ENCODE measurements at places on chromosomes 2 and 18. TPM values are rescaled to one million over a fixed set of nuclear protein-coding genes. Genes with fewer than 3 reads are reported as not detected.

- no peak for DNase-seq
Observed at GRCh38 chr2:235723811-235724465, 230.1 kb downstream of the AGAP1 start.

- peak; percentile 89 for DNase-seq
Observed at GRCh38 chr2:241804326-241805229, 4.4 kb upstream of the NEU4 start.

DNA sequence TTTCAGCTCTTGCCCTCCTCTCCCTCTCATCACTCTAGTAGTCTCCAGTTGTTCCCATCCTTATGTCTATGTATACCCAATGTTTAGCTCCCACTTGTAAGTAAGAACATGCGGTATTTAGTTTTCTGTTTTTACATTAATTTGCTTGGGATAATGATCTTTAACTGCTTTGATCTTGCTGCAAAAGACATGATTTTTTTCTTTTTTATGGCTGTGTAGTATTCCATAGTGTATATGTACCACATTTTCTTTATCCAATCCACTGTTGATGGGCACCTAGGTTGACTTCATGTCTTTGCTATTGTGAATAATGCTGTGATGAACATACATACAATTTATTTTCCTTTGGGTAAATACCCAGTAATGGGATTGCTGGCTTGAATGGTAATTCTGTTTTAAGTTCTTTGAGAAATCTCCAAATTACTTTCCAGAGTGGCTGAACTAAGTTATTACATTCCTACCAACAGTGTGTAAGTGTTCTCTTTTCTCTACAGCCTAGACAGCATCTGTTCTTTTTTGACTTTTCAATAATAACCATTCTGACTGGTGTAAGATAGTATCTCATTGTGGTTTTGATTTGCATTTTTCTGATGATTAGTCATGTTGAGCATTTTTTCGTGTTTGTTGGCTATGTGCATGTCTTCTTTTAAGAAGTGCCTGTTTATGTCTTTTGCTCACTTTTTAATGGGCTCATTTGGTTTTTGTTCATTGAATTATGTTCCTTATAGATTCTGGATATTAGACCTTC is 179.6 kb upstream of the SLC39A10 start:
- no peak for DNase-seq

The PID1 gene
- total RNA-seq = 48.2 TPM

DNA sequence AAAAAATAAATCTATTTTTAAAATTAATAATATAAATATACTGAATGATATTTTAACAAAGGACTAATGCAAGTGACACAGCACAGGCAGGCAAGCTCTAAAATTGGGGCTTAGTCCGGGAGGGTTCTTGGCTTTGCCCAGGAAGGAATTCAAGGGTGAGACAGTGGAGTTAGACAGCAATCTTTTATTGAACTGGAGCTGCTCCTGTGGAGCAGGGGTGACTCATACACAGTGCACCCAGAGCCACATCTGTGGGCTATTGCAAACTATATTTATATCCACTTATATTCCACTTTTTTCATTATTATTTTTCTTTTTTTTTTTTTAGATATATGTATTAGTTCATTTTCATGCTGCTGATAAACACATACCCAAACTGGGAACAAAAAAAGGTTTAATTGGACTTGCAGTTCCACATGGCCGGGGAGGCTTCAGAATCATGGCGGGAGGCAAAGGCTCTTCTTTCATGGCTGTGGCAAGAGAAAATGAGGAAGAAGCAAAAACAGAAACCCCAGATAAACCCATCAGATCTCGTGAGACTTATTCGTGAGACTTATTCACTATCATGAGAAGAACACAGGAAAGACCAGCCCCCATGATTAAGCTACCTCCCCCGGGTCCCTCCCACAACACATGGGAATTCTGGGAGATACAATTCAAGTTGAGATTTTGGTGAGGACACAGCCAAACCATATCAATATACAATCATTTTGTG is 437.1 kb downstream of the BCL11A start:
- no peak for DNase-seq

GRCh38 chr2:171652416-171652785 is 34.9 kb upstream of the DYNC1I2 start:
- no peak for DNase-seq

- no peak for DNase-seq
Observed at GRCh38 chr2:88615822-88616221, 11.4 kb downstream of the EIF2AK3 start.

GRCh38 chr18:23189768-23190661 is 54.7 kb downstream of the CABLES1 start:
- DNase-seq = no peak

The GPR35 gene
- total RNA-seq = 1.8 TPM

GRCh38 chr2:40348665-40349064 is 103.2 kb downstream of the SLC8A1 start:
- DNase-seq = no peak

- DNase-seq = no peak
Observed at GRCh38 chr18:74876630-74877243, 279.1 kb downstream of the ZNF407 start.

The DSC3 gene
- 0.52 TPM for total RNA-seq

The ID2 gene
- 149 TPM for total RNA-seq

DNA sequence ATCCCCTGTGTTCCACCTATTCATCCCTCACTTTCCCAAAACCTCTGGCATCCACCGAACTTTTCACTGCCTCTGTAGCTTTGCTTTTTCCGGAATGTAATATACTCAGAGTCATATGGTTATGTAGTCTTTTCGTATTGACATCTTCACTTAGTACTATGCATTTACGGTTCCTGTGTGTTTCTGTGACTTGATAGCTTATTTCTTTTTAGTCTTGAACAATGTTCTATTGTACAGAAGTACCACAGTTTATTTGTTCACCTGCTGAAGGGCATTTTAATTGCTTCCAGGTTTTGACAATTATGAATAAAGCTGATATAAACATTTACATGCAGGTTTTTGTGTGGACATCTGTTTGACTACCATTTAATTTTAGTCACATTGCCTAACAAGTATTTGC is 154.7 kb upstream of the DOK6 start:
- DNase-seq = no peak

GRCh38 chr2:97712693-97713295 is 582 bp upstream of the ZAP70 start:
- no peak for DNase-seq

The ORC4 gene
- 24.5 TPM for total RNA-seq

GRCh38 chr18:732371-732770 is 19.9 kb upstream of the ENOSF1 start:
- DNase-seq = no peak

The LINC00305 gene
- not detected for total RNA-seq

DNA sequence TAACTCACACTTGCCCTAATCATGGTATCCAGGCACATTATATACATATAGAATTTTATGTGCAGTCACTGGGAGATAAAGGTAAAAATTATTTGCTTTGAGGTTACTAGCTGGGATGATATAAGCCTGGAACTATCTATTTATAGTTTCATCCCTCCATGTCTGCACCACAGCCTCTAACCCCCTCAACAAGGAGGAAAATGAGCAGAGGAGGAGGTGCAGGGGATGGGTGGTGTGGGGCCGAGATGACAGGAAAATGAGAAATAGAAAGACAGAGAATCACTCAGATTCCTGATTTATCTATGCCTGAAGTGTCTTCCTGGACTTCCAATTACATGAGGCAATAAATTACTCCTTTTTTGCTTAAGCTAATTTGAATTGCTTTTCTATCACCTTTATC is 145.2 kb downstream of the PIK3C3 start:
- no peak for DNase-seq

The GAREM1 gene
- 11.6 TPM for total RNA-seq

DNA sequence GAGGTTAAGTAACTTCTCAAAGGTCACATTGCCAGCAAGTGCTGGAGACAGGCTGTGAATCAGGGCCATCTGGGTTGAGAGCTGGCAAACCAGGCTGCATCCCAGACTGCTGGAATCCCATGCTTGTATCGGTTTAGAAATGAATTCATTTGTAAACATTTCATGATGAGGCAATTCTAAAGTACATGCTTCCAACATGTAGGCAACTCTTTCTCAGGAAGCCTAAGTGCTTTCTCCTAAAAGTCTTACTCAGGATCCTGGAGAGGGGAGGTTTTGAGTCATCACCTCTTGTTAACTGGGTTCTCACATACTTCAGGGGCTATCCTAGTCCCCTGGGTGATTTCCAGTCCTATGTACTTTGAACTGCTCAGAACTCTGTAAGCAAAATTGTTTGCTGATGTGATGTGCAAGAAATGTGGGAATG is 416.5 kb downstream of the MEIS1 start:
- DNase-seq = no peak

DNA sequence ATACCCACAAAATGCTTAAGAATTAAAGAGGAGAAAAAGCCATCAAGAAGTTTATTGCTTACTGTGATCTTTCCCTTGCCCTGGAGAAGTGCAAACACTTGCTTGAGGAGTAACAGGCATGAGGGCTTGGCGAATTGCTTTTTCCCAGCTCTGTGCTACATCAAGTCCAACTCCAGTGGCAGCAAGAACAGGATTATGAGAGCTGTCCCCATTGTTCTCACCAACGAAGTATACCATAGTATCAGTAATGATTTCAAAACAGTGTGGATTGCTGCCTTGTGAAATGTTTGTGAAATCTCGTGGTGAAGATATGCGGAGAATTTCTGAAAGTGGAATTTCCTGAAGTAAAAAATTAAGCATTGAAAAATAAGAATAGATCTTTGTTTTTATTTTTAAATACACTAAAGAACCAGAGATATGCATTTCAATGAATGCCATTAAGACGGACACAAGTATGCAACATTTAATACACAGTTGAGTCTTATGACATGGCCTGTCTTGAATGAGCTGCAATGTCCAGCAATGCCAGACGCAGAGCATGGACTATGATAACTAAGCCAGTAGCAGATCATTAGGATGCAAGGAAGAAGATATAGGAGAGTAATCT is 43.0 kb downstream of the NDUFAF7 start:
- no peak for DNase-seq

The GCG gene
- total RNA-seq = not detected

GRCh38 chr2:55033921-55034320 is 16.3 kb downstream of the RTN4 start:
- no peak for DNase-seq

The LIMS4 gene
- total RNA-seq = 2.7 TPM

DNA sequence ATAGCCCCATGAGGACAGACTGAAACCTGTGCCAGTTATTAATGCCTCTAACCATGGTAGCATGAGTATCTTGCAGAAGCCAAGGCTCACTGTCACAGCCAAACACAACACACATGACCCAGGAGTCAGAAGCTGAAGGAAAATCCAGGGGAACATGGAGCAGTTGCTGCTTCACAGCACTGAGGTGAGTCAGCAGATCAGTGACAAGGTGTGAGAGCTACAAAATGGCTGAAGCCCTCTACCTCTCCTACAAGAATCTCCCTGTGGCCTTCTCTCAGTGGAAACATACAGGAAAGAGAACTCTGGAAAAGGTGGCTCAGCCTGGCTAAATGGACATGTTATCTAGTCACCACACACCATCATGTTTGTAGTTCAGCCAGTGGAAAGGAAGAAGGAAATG is 93.5 kb downstream of the NAB1 start:
- DNase-seq = no peak

The HOXD12 gene
- total RNA-seq = not detected

The FAM117B gene
- total RNA-seq = 5.0 TPM

- DNase-seq = no peak
Observed at GRCh38 chr2:28291811-28292440, 100.7 kb upstream of the FOSL2 start.

GRCh38 chr18:2958819-2959298 is 54.1 kb downstream of the LPIN2 start:
- DNase-seq = no peak

The C1QL2 gene
- not detected for total RNA-seq

The RAD51AP2 gene
- total RNA-seq = not detected

The ST6GAL2 gene
- total RNA-seq = 4.2 TPM

DNA sequence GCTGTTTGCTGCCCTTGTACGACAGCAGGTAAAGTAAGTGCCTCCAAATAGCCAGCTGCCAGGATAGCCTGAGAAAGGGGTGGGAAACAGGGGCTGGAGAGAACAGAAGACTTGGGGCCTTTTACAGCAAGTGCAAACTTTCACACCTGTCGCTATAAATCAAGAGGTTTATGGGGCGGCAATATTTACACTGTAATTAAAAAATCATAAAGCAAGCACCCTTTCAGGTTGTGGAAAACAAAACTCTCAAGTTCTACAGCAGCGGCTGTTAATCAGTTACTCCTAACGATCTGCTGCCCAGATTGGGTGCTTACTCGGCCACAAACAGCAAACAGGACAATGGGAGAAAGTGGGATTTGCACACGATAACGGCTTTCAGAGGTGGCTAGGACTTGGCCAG is 359.5 kb upstream of the ETAA1 start:
- DNase-seq = no peak

The ASPRV1 gene
- total RNA-seq = 1.2 TPM

DNA sequence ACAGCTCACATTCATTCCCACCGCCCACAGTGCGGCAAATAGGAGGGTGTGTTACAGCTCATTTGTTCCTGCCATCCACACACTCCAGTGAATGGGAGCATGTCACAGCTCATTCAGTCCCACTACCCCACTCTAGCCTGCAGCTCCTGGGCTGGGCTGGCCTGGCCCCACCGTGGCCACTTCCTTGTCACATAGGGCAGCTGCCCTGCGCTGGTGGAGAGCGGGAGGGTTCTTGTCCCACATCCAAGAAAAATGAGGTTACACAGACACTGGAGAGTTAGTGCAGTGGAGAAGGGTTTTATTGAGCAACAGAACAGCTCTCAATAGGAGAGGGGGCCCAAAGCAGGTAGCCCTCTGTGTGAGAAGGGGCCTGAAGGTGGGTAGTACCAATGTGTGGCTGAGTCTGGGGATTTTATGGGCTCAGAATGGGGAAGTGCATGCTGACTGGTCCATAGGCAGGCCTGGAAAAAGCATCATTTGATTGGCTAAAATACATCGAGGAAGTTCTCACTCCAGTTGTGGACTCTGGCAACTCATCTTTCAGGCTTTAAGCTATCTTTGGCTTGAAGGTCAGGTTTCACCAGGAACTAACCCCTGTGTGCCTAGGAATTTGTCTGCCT is 249.7 kb downstream of the ETAA1 start:
- DNase-seq = no peak

- DNase-seq = no peak
Observed at GRCh38 chr2:143937723-143938350, 582.1 kb downstream of the ZEB2 start.

All from esophagus muscularis mucosa (tissue), 4 donors.